IPS DF 19.7 (cell line): ENCODE measurements at places on chromosomes 3 and 15.

DNA sequence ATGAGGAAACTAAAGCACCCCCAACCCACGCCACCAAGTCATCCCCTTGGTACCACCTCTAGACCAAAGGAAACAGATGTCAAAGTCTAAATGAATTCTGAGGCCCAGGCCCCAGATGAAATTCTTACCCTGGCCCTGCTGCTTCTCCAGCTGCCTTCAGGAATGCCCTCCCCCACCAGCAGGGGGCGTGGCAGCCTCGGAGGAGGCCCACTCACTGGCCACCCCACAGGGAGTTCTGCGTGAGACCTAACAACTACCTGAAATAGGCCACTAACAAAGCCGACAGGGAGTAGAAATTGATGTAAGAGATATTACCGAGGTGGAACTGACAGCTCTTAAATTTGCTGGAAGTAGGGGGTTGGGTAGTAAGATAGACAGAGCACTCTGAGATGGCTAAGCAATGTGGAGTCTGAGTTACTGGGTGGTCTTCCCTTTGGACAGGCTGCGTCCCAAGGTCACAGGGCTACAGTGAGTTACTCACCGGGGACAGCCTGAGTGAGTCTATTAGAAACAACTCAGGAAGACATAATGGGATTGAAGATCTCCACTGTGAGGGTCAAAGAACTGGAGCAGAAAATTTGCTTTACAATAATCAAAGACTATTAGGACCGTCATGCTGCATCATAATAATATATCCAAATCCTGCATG lies 240.7 kb downstream of the SHOX2 start:
- DNase-seq = no peak

DNA sequence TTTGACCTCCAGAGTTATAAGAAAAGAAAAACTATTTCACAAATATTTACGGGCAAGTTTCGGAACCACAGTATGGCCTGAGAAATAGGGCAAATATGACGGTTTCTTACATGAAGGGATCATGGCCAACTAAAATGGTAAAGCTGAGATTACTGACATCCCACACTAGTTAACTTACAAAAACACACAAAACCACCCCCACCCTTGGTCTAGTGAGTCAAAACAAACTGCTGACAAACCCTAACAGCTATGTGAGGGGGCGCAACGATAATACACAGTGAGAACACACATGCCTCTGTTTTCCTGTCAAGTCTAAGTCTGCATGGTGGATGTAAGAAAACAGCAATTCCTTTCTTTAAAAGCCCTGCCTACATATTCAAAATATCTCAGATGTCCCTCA lies 32.3 kb downstream of the CBLB start:
- DNase-seq = no peak

GRCh38 chr3:43629257-43629656 lies 7.4 kb upstream of the ANO10 start:
- no peak for DNase-seq

DNA sequence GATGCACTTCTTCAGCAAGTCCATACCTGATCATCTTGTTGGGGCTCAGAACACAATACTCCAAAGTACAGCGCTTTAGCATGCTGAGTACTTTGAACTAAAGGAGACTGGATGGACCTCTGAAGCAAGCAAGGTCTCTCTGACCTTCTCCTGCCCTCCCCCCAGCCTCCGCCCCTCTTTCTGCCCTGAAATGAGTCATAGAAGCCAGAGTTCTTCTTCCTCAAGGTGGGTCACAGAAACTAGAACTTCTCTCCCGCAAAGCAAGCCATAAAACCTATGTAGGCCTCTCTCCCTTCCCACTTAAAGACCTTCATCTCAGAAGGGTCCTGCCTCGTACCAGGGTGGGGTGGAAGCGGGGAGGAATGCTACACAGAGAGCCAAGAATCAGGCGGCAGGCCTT lies 230.5 kb upstream of the PROK2 start:
- no peak for DNase-seq

DNA sequence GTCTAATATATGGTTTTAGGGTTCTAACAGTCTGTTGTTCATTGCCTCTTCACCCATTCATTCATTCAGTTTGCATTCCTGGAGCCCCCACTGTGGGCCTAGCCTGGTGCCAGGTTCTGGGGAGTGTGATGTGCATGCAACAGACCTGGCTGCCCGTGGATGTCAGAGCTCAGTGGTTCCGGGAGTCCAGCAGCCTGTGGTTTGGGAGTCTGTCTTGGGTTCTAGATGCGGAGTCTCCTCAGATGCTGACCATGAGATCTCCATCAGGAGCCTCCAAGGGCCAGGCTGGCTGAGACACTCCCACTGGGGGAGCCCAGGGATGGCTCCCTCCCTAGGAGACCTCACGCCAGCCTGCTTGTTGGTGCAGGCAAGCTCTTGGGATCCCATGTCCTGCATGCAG lies 92.1 kb upstream of the SEC13 start:
- DNase-seq = no peak

GRCh38 chr3:140128631-140129030 lies 193.6 kb downstream of the CLSTN2 start:
- DNase-seq = peak; percentile 12

DNA sequence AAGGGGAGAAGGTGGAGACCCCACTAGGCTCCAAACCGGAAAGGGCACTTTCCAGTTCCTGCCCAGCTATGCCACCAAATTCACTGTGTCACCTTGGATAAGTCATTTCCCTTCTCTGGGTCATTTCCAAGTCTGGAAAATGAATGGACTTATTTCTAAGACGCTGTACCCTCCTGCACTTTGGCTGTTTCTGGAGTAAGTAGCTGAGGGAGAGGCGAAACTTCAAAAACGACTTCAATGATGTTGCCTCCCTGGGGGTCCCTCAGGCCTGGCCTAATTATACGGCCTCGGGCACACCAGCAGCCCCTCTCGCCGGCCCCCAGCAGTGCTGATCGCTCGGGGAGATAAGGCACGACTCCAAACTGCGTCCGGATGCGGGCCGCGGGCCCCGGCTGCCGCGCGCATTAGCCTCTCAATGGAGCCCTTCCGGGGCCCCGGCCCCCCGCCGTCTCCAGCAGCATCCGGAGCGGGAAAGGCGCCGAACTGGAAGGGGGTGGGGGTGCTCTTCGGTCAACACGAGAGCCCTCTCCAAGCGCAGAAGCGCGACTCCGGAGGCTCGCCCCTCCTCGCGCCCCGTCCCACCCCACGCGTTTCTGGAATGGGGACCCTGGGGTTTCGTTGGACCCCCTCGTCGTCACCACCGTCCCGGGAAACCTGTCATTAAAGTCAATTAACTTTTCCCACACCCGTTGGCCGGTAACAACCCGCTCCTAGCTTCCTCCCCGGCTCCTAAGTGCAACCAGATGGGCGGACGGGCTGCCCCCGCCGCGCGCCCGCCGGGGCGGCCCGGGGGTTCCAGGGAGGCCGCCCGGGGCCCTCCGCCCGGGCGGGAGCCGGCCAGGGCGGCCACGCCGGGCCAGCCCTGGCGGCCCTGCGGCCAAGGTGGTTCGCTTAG lies 4.8 kb downstream of the HES1 start:
- DNase-seq = no peak

DNA sequence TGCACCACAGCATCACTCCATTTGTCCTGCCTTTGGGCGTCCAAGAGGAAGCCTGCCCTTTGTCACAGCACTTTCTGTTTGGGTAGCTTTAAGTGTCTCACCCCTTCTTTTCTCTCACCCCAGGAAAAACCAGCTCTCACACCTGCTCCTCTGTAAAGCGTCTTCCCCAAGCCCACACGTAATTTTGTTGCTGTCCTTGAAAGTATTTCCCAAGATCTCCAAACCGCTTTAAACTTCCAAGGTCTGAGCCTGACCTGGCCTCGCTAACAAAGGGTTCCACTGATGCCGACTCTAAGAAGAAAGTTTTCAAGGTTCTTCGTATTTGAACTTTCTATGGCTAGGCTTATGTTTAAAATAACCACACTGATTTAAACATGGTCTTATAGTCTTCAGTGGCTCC lies 5.3 kb downstream of the ABHD2 start:
- no peak for DNase-seq

GRCh38 chr3:106130384-106131198 lies 261.8 kb upstream of the CBLB start:
- no peak for DNase-seq

DNA sequence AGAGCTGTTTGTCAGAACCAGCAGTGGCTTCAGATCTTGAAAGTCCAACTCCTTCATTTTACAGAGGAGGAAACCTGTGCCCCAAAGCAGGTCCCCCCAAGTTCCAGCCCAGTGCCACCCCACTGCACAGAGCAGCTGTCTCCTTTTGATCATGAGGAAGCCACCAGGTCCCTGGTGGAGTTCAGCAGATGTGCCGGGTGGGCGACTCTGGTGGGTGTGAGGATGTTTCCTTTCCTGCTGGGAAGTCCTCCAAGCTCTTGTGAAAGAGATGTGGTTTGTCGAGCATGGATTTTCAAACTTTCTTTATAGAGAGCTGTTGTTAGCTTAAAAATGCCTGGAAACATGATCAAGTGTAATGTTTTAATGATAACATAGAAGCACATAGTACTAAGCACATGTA lies 52.0 kb downstream of the SMAD3 start:
- DNase-seq = no peak

- no peak for DNase-seq
These were observed 27.0 kb upstream of the HHATL start for GRCh38 chr3:42729404-42730145.

DNA sequence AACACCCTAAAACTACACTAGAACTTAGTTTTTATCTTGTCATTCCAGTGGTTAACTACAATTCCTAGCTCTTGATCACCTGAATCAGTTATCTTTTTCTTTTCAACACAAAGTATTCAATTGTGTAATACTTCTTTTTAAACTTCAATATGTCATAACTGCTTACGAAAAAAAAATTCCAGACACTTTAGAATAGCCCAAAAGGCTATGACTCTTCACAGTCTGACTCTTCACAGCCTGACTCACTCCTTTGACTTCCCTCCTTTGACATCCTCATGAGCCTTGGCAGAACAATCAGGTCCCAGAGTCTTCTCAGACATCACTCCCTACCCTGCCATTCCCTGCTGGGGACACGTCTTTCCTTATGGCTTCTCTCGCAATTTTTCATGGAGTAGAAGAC lies 727.1 kb downstream of the ROBO1 start:
- no peak for DNase-seq

DNA sequence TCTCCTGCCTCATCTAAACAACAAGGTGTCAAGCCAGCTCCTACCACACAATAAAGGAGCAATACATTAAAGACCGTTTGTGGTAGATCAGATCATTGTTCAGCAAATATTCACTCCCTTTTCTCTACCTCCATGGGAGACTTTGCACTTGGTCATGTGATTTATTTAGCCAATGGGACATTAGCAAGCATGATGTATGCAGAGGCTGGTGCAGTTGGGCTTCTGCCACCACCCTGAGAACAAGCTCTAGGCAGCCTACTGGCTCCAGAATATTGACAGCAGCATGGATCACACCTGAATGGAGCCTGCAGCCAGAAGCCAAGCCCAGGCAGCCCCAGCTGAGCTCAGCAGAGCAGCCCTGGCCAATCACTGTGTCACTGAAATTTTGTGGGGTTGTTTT lies 99.4 kb upstream of the UBE2E2 start:
- DNase-seq = no peak

DNA sequence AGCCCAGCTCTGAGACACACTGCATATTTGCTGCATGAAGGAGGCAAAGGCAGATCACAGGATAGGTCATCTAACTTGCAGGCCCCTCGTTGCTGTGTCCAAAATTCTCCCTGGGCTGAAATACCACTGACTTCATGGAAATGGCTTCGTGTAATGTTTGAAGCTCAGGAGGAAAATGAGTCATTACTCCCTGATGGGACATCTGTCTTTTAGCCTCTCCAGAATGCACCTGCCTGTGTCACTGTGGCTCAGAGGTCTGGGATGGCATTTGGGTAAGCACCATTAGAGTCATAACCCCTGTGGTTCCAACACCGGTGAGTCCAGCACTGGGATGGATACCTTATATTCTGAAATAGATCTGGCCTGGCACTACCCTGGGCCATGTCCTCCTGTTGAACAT lies 51.5 kb downstream of the IL12A start:
- DNase-seq = no peak

- no peak for DNase-seq
These were observed 717 bp downstream of the PXK start for GRCh38 chr3:58333206-58334012.

DNA sequence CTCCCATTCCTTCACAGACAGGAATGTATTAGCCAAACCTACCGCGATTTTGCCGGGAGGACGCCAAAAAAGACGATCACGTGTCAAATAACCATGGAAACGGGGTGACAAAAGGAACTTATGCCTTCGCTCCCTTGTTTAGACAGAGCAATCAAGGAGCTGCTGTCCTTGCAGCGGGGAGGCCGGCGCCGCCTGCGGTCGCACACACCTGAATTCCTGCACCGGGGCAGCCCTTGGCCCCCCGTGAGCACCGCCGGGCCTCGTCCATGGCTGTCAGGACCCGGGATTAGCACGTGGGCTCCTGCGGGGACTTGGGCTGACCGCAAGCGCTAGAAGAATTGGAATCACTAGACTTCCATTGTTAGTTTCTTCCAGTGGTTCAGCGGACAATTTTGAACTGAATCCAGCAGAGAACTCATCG lies 193.1 kb downstream of the SHQ1 start:
- peak; percentile 85 for DNase-seq

GRCh38 chr15:56128081-56128480 lies 115.6 kb downstream of the RFX7 start:
- no peak for DNase-seq

GRCh38 chr15:65773386-65774111 lies 18.5 kb downstream of the DENND4A start:
- DNase-seq = no peak

GRCh38 chr3:171558188-171558696 lies 98.0 kb upstream of the TNIK start:
- DNase-seq = no peak

GRCh38 chr15:83200589-83200988 lies 7.0 kb downstream of the HDGFL3 start:
- DNase-seq = no peak

DNA sequence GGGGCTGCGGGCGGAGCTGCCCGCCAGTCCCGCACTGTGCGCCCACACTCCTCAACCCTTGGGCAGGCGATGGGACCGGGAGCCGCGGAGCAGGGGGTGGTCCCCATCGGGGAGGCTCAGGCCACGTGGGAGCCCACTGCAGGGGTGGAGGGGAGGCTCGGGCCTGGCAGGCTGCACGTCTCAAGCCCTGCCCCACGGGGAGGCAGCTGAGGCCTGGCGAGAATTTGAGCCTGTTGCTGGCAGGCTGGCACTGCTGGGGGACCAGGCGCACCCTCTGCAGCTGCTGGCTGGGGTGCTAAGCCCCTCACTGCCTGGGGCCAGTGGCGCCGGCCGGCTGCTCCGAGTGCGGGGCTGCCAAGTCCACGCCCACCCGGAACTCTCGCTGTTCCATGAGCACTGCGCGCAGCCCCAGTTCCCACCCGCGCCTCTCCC lies 34.3 kb downstream of the NKIRAS1 start:
- DNase-seq = no peak
